Fibroblast of pulmonary artery (primary cell): ENCODE measurements at places on chromosomes 7 and 10.

- DNase-seq: no peak
Observed at GRCh38 chr10:47287805-47288204, 12.2 kb upstream of the GDF10 start.

DNA sequence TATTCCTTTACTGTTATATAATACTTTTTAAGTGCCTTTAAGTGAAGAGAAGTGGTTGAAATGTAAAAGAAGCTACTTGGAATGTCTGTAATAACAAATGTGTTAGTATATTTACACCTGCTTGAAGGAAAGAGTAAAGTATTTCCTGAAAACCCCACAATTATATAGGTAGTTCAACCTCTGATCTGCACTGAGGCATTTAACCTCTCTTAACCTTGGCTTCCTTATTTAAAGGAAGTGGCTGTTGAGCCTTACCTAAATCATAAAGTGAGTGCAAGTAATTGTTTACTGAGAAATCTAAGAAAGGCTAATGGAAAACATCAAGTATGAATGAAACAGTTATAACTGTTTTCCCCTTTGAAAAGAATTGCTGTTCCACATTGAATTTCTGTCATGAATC lies 294.5 kb downstream of the ADK start:
- no peak for DNase-seq

DNA sequence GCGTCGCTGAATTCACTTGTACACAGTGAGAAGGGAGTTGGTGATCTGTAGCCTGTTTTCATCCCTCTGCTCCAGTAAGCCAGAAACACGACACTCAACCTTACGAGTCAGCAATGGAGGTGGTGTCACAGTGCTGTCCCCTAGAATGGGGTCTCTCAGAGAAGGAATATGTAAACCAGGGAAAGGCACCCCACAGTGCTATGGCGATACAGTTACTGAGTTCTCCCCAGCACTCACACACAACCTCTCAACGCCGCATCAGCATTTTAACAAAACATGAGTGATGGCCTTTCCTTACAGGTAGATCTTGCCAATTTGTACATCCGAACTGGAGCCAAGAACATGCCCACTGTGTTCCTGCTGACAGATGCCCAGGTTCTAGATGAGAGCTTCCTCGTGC lies 196.3 kb downstream of the CDCA7L start:
- DNase-seq: no peak

DNA sequence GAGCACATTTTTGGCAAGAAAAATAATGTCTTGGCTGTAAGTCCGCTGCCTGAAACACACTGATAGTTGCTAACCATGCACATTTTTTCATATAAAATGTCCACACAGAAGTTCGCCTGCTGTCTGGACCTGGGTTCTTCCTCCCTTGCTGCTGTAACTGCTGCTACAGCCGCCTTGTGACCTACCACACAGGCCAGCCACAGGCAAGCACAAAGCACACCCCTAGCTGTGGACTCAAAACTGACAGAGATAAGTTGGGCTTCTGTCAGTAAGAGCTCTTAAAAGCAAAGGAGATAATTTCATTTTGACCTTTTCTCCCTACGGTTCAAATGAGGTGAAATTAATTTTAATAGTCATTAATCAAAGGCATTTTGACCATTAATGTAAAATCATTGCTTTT lies 354.7 kb downstream of the OTUD1 start:
- DNase-seq: no peak

- DNase-seq: peak; percentile 59
Observed at GRCh38 chr10:14712991-14713424, 61.7 kb downstream of the FAM107B start.

GRCh38 chr10:29508554-29509244 lies 126.1 kb downstream of the SVIL start:
- DNase-seq: no peak

GRCh38 chr10:70913191-70913892 lies 25.0 kb upstream of the PCBD1 start:
- no peak for DNase-seq

DNA sequence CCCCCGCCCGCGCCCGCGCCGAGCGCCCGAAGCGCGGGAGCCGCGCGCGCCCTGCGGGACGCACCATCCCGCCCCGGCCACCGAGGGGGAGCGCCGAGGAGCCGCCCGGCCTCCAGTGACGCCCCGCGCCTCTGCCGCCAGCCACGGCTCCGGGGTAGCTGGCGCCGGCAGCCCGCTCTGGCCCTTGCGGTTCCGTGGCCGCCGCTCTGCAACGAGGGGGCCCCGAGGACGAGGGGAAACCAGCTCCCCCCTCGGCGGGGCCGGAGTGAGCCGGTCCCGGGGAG lies at the start of gene PAXIP1:
Gene PAXIP1, minus strand, starts transcription at position 33 of the 284 bp plus-strand sequence. CDS start 195 bp downstream, outside the sequence.
- peak; percentile 39 for DNase-seq

DNA sequence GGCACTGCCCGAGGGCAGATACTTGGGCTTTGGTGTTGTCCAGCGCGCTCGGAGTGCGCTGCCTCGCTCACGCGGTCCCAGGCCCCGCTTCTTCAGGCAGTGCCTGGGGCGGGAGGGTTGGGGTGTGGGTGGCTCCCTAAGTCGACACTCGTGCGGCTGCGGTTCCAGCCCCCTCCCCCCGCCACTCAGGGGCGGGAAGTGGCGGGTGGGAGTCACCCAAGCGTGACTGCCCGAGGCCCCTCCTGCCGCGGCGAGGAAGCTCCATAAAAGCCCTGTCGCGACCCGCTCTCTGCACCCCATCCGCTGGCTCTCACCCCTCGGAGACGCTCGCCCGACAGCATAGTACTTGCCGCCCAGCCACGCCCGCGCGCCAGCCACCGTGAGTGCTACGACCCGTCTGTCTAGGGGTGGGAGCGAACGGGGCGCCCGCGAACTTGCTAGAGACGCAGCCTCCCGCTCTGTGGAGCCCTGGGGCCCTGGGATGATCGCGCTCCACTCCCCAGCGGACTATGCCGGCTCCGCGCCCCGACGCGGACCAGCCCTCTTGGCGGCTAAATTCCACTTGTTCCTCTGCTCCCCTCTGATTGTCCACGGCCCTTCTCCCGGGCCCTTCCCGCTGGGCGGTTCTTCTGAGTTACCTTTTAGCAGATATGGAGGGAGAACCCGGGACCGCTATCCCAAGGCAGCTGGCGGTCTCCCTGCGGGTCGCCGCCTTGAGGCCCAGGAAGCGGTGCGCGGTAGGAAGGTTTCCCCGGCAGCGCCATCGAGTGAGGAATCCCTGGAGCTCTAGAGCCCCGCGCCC lies at the start of gene NPY:
Gene NPY, plus strand, starts transcription at position 294 of the 802 bp plus-strand sequence. CDS start 1,051 bp downstream, outside the sequence.
- no peak for DNase-seq

- no peak for DNase-seq
Observed at GRCh38 chr10:12835709-12836108, 165.8 kb downstream of the CCDC3 start.

DNA sequence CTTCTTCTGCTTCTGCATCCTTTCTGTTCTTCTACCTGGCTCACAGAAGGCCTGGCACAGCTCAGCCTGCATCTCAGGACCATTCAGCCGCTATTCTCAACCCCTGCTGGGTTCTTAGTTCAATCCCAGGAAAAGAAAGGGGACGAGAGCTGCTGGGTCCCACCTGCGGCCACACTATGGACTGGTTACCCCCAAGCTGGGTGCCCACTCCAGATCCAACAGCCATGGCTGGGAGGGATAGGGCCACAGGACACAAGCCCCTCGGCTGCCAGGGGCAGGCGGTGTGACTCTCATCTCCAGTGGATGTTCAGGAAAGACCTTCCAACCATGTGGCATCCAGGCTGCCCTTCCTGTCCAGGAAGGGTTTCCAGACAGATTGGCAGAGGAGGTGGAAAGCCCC lies 97.6 kb upstream of the NMT2 start:
- DNase-seq: no peak

DNA sequence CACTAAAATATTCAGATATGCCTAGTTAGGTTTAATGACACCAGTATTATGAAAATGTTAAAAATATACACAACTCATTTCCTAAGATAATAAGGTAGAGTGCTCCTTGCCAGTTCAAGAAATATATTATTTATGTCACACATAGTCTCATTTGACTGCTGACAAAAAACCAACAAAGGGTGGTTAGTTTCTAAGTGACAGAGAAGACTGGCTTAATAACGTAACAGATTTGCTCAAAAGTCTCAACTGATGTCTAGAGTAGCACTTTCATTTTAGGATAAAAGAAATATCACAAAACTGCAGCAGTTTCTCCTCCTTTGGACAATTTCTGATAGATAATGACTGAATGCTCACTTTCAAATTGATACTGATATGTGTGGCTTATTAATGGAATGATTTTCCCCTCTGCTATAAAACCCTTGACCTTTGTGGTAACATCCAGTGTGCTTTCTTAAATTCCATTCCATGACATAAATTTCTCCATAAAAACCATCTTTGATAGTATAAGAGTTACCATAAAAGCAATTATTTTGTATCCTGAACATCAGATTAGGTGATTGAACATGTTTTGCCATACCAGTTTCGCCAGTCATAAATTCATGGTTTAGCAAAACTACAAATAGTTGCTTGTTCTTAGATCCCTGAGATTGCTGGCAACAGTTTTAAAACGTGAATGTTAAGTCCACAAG lies 94.2 kb downstream of the NRBF2 start:
- no peak for DNase-seq

GRCh38 chr7:73896454-73896853 lies 35.5 kb downstream of the TMEM270 start:
- DNase-seq: no peak

DNA sequence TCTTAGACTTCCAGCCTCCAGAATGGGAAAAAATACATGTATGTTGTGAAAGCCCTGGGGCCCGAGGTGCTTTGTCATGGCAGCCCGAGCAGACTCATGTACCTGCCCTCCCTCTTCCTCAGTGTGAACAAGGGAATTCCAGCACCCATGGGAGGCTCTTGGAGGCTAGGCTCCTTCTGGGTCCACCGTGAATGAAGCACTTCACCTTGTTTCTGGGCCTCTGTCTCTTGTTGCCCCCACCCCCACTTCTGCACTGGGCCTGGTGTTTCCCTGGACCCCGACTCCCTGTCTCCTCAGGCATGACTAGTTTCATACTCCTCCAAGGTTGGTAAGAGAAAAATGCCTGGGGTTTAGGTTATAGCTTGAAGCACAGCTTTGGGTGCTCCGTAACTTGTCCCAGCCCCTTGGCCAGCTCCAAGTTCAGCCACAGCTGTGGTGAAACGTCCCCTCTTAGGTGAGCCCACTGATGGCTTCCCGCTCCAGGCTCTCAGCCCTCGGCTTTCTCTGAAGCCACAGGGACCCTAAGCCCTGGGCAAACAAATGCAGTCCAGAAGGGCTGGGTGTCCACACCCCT lies 30.2 kb upstream of the ARHGAP22 start:
- DNase-seq: no peak

GRCh38 chr10:54372179-54372578 lies 428.9 kb downstream of the PCDH15 start:
- DNase-seq: no peak

DNA sequence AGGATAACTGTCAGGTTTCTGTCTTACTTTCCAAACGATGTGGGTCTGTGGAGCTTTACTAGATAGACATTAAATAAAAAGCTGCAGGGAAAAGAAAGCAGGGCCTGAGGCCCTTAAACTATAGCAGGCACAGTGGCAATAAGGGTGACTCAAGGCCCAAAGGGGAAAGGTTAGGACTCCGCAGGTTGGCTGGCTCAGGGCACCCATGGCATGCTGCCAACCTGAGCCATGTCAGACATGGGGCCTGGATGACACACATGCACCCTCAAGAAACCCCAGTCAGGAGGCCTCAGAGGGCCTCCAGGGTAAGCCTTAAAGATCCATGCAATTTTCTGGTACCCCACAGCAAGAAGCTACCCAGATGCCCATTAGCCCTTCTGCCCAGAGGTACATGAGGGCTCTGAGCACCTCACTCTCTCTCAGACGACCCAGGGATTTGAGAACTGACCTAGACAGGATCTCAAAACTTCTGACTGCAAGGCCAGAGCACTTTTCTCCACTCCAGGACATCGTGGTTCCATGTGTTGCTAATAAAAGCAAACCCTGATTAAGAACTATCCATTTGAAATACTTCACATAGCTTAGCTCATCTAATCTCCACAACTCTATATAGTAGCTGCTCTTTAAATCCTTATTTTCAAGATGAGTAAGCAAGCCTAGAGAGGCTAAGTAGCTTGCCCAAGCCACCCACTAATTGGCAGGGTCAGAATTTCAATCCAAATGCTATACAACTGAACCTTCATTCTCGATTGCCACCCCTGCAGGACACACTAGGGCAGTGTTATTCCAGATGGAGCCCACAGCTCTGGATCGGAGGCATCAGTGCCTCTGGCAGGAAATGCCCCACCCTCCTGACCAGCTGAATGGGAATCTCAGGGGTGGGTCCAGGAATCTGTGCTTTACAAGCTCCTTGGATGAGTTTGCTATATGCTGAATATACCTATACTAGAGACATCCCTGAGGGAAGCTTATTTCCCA lies 132.5 kb upstream of the EFCAB10 start:
- DNase-seq: peak; percentile 3

DNA sequence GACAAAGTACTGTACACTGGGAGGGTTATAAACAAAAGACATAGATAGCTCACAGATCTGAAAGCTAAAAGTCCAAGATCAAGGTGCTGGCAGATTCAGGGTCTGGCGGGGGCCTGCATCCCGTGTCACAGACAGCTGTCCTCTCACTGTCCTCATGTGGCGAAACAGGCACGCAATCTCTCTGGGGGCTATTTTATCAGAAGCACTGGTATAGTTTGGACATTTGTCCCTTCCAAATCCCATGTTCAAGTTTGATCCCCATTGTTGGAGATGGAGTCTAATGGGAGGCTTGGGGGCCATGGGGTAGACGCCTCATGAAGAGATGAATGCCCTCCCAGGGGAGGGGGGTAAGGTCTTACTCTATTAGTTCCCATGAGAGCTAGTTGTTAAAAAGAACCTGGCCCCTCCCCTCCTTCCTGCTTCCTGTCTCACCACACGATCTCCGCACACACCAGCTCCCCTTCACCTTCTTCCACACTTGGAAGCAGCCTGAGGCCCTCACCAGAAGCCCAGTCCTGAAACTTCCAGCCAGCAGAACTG lies 72.5 kb upstream of the UCN3 start:
- DNase-seq: no peak

DNA sequence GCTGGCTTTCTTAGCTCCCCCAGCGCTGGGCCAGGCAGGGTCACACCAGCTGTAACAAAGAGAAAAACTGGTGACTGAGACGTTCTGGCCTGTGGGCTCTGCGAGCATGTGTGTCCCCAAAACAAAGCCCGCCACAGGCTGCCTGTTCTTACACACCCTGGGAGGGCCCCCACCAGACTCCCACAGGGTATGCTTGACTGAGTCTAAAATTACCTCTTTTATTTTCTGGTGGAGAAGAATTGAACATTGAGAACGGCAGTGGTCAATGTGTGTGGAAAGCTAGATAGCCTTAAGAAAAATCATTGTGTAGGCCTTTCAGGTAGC lies 808 bp downstream of the C10orf71 start:
- no peak for DNase-seq

DNA sequence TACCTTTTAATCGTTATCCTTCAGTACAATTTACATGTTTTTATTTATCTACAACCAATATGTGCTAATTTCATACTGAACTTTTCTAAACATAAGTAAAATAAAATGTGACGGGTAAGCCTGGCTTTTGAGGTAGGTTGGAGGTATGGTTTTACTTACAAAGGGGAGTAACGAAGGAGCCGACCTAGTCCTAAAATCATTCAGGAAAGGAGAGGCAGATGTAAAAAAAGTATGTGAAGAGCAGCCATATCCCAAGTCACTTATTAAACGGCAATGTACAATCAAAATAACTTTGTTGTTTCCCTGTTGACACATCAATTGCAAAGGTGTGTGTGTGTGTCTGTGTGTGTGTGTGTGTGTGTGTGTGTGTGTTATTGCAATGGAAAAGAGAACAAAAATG lies 351.3 kb downstream of the CRPPA start:
- DNase-seq: no peak
